ENCODE measurements at places on chromosomes 5 and 9.

DNA sequence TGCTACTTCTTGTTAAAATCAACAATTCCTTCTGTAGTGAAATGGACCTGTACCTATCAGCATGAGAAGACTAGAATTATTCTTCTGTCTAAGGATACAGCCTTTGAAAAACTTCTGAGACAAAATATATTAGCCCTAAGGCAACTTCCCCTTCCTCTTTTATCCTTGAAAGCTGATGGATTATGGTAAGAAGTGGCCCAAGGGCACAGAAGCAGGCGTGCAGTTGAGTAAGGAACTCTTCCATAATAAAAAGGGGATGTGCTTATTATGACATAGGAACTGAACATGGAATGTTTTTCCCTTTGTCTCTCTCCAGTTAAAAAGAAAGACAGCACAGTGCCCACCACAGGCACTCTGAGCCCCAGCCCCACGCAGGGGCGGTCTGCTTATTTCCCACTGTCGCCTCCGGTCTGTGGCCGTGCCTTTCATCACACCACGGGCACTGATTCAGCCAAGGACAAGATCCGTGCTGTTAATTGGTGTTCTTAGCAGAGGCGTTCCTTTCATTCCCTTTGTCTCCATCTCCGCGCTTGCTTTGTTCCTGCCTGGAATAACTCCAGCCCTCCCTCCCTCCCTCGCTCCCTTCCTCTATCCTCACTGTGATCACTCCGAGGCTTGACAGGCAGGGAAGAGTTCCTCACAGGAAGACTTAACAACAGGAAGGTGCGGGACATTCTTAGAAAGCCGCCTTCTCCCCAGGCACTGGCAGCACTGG, 135.9 kb upstream of the OTULINL start:
- DNase-seq: no peak

DNA sequence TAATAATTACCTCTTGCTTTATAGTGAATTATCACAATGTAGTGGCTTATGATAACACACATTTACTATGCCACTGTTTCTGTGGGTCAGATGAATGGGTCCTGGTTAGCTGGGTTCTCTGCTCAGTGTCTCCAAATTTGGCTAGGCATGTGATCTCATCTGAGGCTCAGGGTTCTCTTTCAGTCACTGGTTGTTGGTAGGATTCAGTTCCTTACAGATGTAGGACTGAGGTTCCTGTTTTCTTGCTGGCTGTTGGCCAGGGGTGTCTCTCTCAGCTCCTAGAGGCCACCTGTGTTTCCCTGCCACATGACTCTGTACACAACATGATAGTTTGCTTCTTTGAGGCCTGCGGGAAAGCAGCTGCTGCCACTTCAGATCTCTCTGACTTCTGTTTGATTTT, 7.1 kb downstream of the NFX1 start:
- DNase-seq: no peak

GRCh38 chr5:177966009-177966838, 29.8 kb downstream of the PROP1 start:
- DNase-seq: no peak

DNA sequence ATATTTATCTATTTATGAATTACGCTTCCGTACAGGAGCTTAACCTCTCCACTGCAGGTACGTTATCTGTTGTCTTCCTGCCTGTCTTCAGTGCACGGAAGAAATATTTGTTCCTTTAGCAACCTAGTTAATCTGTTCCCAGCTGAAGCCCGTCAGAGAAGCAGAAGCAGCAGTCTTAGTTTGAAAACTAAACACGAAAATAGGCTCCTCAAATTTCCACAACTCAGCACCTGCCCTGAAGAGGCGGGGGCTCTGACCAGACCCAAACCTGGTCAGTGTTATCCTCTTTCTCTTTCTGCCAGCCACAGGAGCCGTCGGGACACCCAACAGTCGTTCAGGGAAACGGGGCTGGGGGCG, 462 bp downstream of the NUDCD2 start:
- no peak for DNase-seq

- no peak for DNase-seq
Observed at GRCh38 chr9:17624571-17624970, 45.7 kb downstream of the SH3GL2 start.

GRCh38 chr5:158861366-158861765, 238.3 kb downstream of the EBF1 start:
- no peak for DNase-seq

- no peak for DNase-seq
Observed at GRCh38 chr9:102124465-102124864, 386.0 kb upstream of the GRIN3A start.

GRCh38 chr9:133691191-133691590, 47.0 kb downstream of the SARDH start:
- DNase-seq: no peak

GRCh38 chr9:134986957-134987356, 69.2 kb upstream of the FCN1 start:
- no peak for DNase-seq

DNA sequence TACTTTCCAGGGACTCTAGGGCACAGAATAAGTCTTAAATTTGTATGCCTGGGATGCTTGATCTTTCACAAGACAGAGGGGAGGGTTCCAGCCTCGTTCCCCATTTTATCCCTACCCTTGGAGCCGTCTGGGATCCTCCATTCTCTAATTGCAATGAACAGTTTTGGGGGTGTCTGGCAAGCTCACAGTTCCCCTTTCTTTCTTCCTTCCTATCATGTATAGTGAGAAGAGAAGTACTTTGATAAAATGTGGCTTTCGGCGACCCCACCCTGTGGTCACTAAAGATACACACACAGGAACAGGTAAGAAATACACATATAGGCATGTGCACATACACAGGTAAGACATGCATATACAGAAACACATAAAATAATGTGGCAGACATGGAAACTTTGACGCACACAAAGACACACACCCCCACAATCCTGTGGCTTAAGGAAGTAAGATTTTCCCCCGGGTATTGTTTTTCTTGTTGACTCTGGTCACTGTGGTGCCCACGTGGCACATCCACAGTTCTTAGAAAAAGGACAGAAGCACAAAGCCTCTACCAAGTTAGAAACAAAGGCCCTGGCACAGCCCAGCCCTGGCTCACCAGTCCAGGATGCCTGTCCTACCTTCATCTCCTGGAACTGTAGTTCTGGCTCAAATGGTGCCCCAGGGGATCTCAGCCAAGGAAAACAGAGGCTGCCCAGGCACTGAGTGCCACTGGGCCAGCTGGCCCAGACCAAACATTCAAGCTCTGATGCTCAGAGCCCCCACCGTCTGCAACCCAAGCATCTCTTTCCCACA, 6.3 kb upstream of the SMU1 start:
- DNase-seq: no peak

GRCh38 chr9:133634081-133634691, 2.0 kb upstream of the DBH start:
- no peak for DNase-seq

GRCh38 chr9:111897601-111898137, 1.1 kb downstream of the UGCG start:
- no peak for DNase-seq

DNA sequence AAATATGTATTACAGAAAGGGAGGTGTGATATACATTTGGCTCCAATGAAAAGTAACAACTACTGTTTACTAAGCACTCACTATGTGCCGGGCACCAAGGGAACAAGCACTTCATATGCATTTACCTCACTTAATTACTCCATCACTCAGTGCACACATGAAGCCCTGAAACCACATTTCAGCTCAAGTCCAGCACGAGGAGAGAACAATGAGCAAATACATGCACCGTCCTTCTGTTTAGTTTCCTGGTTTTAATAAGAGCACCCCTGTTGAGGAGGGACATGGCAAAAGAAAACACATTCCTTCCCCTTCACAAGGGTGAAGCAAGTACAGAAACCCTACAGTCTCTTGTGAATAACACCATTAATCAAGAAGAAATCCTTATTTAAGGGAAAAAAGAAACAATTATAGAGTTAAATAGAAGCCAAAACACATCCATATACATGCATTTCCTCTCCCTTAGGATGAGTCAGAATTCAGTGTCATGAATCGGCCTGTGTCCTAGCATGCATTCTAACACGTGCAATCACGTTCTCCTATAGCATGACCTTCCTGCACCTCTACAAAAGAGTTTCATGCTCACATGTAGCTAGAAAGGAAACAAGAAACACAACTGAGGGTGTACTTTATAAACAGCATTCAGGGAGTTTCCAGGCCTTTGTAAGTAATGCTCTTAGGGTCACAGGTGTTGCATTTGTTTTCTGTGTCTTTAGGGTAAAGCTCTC, 411.6 kb downstream of the BNC2 start:
- DNase-seq: no peak

GRCh38 chr9:8627976-8628679, 828.5 kb upstream of the DMAC1 start:
- peak; percentile 69 for DNase-seq

- no peak for DNase-seq
Observed at GRCh38 chr9:20463823-20464222, 158.5 kb downstream of the MLLT3 start.

DNA sequence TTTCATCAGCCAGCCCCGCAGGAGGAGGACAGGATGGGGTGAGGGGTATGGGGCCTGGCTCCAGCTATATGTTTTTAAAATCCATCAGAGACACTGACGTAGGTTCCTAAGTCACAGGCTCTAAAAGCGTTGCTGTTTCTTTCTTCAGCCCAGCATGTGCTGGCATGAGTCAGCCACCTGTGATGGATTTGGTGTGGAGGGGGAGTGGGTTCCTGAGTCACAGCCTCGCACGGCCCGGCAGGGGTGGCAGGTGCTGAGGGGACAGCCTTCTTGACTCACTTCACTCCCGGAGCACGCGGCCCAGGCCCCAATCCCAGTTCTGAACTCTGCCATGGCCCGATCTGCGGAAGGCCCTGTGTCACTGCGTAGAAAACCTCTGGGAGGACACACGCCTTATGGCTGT, 38.8 kb upstream of the RPL26L1 start:
- no peak for DNase-seq

DNA sequence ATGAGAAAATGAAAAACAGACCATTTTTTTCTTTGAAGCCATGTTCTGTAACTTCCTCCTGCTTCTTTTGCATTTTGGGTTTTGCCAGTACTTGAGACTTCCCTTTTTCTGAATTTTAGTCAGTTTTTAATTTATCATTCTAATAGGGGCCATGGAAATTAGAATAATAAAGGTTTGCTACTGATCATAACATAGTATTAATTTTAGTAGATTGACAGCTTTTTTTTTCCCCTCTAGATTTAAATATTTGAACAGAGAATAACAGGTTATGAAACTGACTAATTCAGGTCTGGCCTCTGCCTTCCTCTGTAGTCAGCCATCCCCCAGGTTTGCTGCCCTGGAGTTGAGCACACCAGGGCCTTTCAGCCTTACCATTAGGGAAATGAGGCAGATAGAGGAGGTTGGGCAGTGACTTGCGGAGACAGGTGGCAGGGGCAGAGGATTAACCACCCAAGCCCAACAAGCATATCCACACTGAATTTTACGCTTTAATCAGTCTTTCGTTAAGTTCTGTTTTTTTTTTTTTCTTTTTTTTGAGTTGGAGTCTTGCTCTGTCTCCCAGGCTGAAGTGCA, 80.1 kb upstream of the TNFAIP8 start:
- DNase-seq: no peak

- DNase-seq: no peak
Observed at GRCh38 chr9:5466005-5466404, 15.7 kb downstream of the CD274 start.

DNA sequence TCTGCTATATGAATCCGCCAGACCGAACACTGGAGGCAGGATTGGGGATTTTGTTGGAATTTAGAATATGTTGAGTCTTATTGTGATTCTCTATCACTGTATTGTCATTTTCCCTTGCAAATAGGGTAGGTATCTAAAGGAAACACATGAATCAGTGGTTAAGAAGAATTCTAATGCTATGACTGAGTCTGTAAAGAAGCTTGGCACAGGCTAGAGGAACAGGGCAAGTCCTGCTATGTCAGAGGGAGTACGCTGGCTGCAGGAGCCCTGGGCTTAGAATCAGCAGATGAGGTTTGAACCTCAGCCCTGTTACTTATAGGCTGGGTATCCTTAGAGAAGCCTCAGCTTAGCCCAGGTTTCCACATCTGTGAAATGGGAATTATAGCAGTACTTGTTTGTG, 198.1 kb downstream of the NR3C1 start:
- no peak for DNase-seq

- no peak for DNase-seq
Observed at GRCh38 chr9:90444609-90445204, 197.9 kb downstream of the DIRAS2 start.

GRCh38 chr5:14301186-14301585, 158.0 kb downstream of the TRIO start:
- no peak for DNase-seq

DNA sequence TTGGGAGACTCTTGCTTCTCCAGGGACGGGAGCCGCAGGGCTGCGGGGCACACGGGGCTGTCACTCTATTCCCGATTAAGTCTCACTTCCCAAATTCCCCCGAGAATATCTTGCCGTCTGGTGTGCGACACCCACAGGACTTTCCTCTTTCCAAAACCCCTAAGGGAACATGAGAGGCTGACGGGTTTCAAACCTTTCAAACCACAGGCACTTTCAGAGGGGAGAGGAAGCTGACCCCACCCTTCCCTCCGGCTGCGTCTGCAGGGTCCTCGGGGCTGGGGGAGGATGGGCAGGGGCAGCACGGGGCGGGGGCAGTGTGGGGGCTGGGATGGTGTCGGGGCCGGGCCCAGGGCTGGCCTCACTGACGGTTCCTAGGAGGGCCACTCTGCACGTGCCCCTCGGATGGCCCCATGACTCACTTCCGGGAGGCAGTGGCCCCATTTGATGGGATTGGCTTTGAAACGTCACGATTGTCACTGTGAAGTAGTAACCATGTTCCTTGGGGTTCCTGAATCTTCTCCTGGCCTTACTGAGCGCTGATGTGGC, 38.2 kb downstream of the SLC9A3 start:
- no peak for DNase-seq

Data from NCI-H1930 (cell line).